ENCODE measurements at places on chromosomes 6 and 20.

GRCh38 chr6:71608646-71609045 lies 277.7 kb upstream of the RIMS1 start:
- DNase-seq: no peak

DNA sequence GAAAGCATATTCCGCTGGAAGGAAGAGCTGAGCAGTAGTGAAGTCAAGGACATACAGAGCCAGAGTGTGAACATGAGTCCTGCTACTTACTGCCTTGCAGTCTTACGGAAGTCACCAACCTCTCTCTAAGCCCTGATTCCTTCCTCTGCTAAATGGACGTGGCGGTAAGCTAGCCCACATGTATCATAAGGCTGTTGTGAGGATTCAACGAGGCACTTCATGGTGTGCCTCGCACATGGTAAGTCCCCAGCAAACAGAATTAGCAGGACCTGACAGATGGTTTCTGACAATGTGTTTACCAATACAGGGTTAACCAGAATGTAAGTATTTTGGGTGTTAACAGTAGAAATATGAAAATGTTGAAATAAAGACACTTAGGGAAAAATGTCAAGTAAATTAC lies 93.2 kb downstream of the IRF4 start:
- DNase-seq: no peak

- DNase-seq: no peak
Measured at GRCh38 chr6:64679416-64679815, 1027.6 kb downstream of the EYS start.

GRCh38 chr6:157804448-157805327 lies 18.4 kb upstream of the SNX9 start:
- DNase-seq: no peak

GRCh38 chr20:40494248-40494647 lies 194.8 kb downstream of the MAFB start:
- no peak for DNase-seq

GRCh38 chr6:146890644-146891434 lies 292.1 kb downstream of the ADGB start:
- no peak for DNase-seq

GRCh38 chr20:20938131-20938530 lies 168.0 kb downstream of the LINC00237 start:
- no peak for DNase-seq

DNA sequence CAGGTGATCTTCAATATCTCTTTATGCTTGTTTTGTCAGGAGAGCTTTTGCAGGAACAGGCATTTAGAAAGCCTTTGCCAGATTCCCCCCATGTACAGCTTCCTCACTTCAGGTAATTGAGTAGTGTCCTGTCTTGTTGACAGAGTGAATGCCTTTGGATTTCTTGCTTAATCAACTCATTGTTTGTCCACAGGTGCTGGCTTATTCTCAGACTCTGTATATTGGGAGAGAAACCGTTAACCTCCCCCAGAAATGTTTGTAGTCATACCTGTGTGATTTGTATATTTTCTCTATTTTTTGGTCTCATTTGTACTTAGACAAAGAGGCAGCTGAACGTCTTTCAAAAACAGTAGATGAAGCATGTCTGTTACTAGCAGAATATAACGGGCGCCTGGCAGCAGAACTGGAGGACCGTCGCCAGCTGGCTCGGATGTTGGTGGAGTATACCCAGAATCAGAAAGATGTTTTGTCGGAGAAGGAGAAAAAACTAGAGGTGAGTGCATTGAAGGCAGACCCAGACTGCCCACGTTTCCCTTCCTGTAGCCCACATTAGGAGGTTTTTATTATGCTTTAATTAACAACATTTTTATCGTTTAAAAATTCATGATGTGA lies 32.3 kb downstream of the RPRD1B start:
- no peak for DNase-seq

DNA sequence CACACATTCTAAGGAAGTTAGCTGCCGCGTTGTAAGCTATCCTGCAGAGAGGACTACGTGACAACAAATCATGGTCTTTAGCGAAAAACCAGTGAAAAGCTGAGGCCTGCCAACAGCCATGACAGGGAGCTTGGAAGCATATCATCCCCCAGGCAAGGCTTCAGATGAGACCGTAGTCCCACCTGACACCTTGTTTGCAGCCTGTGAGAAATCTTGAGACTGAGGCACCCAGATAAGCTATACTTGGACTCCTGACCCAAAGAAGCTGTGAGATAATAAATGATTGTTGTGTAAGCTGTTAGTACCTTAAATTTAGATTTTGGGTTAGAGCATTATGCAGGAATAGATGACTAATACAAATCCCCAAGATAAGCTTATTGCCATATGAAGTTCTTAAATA lies 45.4 kb upstream of the SENP6 start:
- no peak for DNase-seq

GRCh38 chr6:30744054-30744805 lies at the start of gene IER3:
IER3 (minus strand) TSS chr6:30744547; CDS start chr6:30744518, 29 bp downstream.
- peak; percentile 77 for DNase-seq
